ENCODE measurements at places on chromosomes 12 and 14. TPM values are rescaled to one million over a fixed set of nuclear protein-coding genes. Genes with fewer than 3 reads are reported as not detected.

Gene RPL10L
- not detected for total RNA-seq

Gene COX8C
- not detected for total RNA-seq

Gene SSTR1
- 22.0 TPM for total RNA-seq

Gene GPR137C
- total RNA-seq, result 0.44 TPM

Gene C14orf39
- total RNA-seq, result not detected

Gene RASSF9
- total RNA-seq, result 6.1 TPM

Gene GALC
- 17.9 TPM for total RNA-seq

Gene SNAPC1
- 10.2 TPM for total RNA-seq

All from uterine smooth muscle cell (primary cell).